ENCODE measurements at places on chromosomes 7 and 10.

GRCh38 chr7:132009778-132010177 lies 453.4 kb upstream of the PODXL start:
- no peak for DNase-seq

- DNase-seq, result no peak
Observed at GRCh38 chr10:49595003-49595712, 15.0 kb upstream of the SLC18A3 start.

- DNase-seq, result no peak
Observed at GRCh38 chr10:89310056-89310893, 8.4 kb downstream of the IFIT2 start.

- DNase-seq, result no peak
Observed at GRCh38 chr10:72105710-72106109, 17.4 kb upstream of the SPOCK2 start.

- no peak for DNase-seq
Observed at GRCh38 chr7:111198255-111198654, 107.3 kb downstream of the LRRN3 start.

DNA sequence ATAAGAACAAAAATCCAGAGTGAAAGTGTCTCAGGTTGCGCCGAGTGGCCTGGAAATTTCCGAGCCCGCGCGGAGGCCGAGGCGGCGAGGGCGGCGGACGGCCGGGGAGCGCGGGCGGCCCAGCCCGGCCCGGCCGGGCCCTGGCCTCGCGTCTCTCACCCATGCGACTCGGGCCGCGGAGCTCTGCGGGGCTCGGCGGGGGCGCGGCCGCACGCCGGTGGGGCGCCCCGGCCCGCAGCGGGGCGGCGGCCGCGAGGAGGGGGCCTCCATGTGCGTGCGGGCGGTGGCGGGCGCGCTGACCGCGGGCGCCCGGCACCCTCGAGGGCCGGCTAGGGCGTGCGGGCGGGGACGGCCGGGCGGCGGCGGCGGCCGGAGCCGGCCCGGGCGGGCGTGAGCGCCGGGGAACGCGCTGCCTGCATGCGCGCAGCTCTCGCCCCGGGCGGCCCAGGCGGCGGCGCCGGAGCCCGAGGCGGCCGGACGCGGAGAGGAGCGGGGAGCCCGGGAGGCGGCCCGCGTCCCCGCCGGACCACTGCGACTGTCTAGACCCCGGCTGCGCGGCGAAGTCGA lies 302 bp upstream of the EN2 start:
- DNase-seq, result no peak

DNA sequence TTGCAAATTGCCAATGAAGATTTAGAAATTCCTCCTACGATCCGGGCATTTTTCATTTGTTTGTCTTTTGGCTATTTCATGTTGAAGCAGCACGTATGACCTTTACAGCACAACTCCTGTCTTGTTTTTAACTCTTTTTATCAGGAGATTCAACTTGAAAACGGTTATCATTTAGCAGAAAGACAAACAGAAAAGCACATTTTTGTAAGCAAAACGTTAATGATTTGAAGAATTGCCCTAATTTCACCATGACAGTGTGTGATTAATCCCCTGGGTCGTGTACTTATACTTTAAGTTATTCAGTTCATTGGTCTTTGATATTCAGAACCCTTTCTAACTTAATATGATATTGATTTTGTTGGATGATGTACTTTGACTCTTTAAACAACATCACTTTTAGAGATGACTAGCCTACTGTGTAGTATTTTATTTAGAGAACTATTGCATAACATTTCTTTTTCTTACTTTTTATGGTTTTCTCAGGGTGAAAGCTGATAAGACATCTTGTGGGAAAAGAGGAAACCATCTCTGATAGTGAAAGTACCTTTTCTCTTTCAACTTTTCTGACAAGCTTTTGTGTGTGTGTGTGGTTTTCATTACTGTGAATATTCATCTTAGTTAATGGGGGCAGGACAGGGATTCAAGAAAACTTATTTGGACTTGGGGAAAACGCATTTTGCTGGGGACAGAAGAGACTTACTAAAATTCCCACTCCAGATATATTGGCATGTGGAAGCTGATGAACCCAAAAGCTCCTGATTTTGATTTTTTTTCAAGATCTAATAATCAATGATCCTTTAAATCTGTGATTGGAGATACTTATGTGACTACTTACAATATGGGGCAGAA lies 8.1 kb downstream of the HHEX start:
- DNase-seq, result no peak

DNA sequence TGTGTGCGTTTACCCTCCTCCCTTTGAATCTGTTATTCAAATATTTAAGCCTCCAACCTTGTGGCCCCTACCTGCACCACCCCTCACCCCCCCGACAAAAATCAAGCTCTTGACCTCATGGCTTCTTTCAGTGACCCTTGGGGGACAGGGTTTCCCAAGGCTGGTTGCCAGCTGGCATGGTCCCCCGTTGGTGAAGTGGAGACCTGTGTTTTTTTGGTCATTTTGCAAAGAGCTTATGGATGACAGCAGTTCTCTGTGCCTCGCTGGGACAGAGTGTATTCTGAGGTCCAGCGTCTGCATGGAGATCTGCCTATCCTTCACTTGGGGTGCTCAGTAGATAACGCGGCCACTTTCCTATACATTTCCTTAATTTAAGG lies 111.0 kb downstream of the TCF7L2 start:
- DNase-seq, result no peak

- no peak for DNase-seq
Observed at GRCh38 chr10:127485153-127485857, 63.8 kb upstream of the NPS start.

DNA sequence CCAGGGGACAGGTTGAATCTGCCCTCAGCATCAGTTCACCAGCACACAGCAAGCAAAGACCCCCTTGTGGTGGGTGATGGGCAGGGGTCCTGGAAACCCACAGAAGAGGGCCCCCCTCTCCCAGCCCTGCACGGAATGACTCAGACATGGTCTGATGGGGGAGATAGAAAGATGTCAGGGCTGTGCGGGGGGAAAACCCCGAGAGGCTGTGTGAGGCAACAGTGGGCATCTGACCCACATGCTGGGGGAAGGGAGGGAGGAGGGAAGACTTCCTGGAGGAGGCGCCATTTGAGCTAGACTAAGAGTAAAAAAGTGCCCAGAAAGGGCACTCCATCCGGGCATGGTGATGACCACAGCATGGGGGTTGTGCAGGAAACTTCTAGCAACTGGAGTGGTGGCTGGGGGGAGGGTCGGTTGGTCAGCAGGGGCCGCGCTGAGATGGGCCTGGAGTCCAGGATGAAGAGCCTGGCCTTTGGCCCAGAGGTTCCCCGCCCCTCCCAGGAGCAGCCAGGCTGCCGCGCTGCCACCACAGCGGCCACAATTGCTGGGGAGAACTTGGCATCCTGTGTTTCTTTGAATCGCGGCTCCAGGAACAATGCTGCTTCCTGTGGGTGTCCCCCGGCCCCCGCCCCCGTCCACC lies 2.5 kb downstream of the LFNG start:
- no peak for DNase-seq

DNA sequence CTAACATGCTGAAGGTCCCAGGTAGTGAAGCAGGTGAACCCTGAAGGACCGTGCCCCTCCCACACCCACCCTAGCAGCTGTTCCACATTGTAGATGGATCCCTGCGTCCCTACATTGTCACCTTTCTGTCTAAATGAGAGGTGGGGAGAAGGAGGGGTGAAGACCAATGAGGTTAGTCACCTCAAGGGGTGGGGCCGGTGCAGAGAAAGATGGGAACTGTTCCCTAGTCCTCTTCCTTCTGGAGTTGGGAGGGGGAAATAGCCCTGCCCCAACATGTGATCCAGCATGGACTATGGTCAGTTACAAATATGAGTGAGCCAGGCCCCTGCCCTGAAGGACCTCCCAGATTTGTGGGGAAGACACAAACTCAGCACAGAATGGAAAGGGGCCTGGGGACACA lies 124.5 kb downstream of the LHPP start:
- DNase-seq, result no peak

GRCh38 chr10:86596266-86596665 lies 58.1 kb upstream of the OPN4 start:
- DNase-seq, result no peak

- no peak for DNase-seq
Observed at GRCh38 chr10:26859241-26860101, 1.3 kb downstream of the ABI1 start.

GRCh38 chr7:75066521-75066920 lies 7.1 kb downstream of the RCC1L start:
- DNase-seq, result no peak

DNA sequence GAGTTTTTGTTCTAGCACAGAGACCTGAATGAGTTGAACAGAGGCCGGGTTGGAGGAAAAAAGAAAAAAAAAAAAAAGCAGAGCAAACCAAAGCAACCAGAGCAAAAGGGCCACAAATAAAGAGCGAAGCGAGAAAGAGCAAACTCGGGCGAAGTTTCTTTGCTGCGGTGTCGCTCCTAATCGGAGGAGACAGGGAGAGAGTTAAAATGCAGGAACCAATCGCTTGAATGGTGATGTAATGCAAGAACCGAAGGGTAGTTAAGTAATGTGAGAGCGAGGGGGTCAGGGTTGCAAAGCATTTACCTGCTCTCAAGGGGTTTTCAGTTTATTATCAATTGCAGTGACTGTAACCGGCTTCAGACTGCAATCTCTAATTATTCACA lies 271.7 kb downstream of the TRIL start:
- no peak for DNase-seq

DNA sequence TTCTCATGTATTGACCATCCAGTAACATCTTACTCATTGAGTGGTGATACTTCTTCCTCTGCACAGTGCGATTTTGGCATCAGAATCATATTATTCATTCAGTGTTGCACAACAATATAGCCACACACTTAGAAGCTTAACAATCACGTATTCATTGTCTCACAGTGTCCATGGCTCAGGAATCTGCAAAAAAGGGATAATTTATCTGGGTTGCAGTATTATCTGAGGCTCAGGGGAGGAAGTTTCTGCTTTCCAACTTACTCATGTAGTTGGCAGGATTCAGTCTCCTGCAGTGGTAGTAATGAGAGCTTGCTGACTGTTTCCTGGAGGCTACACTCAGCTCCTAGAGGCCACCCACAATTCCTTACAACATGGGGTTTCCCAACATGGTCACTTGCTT lies 803.6 kb downstream of the SORCS1 start:
- DNase-seq, result no peak

- no peak for DNase-seq
Observed at GRCh38 chr10:115125505-115125904, 32.3 kb downstream of the ATRNL1 start.

DNA sequence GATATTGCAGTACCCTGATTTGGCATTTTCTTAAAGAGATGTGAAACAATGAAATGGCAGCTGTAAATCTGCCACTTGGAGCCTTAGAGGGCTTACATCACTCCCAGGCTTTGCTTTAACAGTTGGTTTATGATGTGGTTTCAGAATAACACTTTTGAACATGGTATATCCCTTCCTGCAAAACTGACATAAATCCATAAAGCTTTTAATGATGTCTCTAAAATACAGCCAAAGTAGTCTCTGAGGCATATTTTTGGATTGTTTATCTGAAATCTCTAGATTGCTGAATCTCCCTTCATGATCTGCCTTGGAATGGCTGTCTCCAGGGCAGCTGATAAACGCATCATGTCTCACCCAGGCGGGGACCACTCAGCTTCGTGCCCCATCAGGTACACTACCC lies 377.8 kb upstream of the C7orf33 start:
- no peak for DNase-seq

DNA sequence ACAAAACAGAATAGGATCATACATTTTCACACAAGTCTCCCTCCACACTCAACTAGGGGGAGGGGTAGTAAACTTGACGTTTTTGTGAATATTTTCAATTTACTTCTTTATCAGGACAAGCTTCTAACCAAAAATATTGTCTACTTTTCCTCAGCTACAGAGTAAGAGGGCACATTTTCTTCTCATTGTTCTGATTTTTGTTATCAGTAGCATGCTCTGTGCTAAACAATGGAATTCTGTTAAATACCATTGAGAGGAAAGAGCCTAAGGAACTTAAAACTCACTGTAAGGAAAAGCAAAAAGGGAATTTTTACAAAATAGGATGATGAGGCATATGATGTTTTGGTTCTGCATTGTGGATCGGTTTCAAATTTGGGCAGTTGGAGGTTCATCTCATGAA lies 41.2 kb downstream of the ANLN start:
- no peak for DNase-seq

- no peak for DNase-seq
Observed at GRCh38 chr10:34710391-34710751, 104.7 kb downstream of the PARD3 start.

DNA sequence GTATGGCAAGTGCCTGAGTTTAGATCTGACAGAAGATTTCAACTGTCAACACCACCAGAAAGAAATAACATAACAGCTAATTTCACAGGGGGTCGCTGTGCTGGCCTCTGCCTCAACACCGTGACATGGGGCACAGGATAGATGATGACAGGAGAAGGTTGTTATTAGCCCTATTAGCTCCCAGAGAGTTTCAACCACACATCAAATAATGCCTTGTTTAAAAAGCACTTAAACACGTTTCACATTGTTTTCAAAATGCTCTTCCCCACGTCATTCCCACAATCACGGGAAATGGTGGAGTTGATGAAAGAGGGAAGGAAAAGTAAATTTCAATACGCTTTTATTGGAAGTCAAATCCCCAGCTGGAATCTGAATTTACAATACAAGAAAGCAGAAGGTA lies 184.7 kb downstream of the MAGI2 start:
- no peak for DNase-seq
